Suppressor macrophage treated with lipopolysaccharide for 1 hour (primary cell): ENCODE measurements at places on chromosomes 6 and 20.

DNA sequence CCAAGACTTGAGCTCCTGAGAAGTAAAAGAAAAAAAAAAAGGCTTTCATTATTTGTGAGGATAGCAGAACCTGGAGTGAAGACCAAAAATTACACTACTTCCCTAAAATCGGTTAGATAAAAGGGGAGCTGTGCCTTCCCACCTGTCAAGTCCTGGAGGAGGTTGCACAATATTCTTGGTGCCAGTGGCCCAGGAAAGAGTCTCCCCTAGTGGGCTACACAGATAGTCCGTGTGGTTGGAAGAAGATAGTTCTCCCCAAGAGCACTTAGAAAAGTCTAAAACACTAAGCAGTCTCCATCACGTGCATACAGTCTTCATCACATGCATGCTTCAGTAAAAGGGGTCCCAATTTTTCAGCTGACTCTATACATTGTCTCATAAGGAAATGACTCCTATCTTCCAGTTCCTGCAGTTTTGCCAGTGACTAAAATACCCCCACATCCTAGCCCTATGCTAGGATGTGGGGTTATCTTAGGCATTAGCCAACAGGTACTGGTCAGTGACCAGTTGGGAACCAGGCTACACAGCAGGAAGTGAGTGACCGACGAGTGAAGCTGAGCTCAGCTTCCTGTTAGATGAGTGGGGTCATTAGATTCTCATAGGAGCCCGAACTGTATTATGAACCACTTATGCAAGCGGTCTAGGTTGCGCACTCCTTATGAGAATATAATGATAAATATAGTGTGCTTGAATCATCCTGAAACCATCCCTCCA, 199.5 kb upstream of the FAM83B start:
- no peak for DNase-seq

- no peak for DNase-seq
These were observed 20.1 kb downstream of the SAMD5 start for GRCh38 chr6:147528511-147529145.

- no peak for DNase-seq
These were observed 242.8 kb upstream of the TCF21 start for GRCh38 chr6:133645966-133646740.

DNA sequence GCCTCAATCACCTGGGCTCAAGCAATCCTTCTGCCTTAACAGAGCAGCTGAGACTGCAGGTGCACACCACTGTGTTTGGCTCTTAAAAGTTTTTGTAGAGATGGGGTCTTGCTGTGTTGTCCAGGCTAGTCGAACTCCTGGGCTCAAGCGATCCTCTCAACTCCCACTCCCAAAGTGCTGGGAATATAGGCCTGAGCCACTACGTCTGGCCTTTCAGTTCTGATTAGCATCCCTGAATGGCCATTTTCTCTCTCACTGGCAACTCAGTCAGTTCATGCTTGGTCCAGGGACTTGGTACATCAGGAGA, 28.5 kb downstream of the DNMT3B start:
- no peak for DNase-seq

DNA sequence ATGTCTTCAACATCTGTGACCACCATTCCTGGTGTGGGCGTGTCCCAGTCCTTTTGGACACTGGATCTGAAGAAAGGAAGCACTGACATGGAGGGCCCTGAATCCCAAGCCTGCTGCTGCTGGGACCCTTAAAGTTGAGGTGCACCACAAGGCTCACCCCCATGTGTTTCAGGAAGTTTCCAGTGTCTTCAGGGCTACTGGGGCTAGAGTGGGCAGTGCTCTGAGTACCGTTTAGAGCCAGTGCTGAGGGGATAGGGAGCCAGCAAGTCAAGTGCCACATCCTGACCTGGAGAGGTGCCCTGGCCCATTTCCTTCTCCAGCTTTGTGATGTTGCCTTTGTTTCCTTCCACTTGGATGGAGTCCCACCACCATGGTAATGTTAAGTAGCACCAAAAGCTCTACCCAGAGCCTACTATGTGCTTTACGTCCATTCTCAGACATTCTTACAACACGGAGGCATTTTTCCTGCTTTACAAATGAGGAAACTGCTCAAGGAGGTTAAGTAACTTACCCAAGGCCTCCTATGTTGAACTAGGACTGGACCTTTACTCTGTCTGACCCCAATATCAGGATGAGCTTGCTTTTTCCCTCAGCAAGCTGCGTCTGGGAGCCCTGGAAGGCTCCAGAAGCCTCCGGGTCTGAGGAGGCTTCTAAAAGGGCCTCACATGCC, 552 bp upstream of the DEF6 start:
- no peak for DNase-seq

GRCh38 chr20:63057171-63058117, 50.7 kb upstream of the BHLHE23 start:
- DNase-seq: no peak

DNA sequence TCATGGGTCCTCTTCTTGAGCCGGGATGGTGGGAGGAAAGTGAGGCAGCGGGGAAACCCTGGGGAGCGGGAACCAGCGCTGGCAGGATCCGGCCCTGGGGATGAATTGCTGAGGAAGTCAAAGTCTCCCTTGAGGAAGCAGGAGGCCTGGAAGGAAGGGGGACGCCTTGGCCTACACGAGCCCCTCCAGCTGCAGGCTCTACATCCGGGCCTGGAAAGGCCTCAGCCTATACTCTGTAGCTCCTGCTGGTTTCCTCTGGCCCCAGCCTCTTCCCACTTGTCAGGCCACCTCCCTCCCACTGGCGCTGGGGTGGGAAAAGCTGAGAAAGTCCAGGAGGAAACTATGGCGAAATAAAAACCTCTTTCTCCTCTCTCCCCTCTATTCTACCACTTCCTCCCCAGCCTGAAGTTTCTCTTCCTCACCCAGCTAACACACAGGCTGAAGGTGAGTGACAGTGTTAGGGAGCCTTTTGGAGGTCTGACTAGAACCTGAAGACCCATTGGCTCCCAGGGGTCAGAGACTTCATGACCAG, 14.9 kb downstream of the TREML2 start:
- peak; percentile 76 for DNase-seq

DNA sequence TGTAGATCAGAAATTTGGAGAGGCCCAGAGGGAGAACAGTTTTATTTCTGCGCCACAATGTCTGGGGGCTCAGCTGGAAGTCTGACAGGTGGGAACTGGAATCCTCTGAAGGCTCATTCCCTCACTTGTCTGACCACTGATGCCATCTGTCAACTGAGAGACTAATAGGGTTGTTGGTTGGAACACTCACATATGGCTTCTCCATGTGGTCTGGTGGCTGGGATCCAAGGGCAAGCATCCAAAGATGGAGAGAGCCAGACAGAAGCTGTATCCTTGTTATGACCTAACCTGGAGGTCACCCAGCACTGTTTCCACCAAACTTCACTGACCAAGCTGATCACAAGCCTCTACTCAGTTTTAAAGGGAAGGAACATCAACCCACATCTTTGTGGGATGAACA, 117.9 kb upstream of the AKAP12 start:
- no peak for DNase-seq

- no peak for DNase-seq
These were observed 715.2 kb upstream of the MANEA start for GRCh38 chr6:94862112-94862511.

DNA sequence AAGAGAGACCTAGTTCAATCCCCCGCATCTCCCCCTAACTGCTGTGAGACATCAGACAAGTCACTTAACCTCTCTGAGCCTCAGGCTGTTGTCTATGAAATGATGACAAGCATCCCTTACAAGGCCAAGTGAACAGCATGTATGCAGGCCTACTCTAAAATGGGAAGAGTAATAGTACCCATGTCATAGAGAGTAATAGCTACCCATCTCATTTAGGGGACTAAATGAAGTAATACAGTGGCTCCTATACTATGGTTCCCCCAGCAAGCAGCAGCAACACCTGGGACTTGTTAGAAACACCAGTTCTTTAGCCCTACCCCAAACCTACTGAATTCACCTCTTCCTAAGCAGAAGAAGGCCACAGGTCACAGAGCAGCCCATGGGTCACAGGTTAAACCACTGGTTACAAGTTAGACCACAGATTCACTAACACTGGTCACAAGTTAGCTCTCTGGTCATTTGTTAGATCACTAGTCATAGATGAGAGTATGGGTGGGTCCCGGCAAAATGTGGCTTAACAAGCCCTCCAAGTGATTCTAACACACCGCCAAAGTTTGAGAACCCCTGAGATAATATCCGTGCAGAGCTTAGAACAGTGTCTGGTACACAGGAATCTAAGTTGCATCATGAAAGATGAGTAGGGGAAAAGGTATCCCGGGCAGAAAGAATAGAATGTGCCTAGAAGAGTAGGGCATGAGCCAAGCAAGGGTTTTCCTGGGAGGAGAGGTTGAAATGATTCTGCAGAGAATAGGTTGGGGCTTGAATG, 1.4 kb downstream of the DEFB124 start:
- no peak for DNase-seq

DNA sequence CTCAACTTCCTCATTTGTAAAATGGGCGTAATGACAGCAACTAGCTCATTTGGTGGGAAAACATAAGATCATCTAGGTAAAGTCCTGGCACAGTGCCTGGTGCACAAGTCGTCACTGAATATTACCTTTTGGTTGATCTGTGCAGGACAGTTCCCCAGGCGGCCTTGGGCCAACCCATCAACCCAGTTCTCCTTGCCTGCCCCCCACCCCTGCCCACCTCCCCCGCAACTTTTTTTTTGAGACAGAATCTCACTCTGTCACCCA, 99.2 kb downstream of the JPH2 start:
- no peak for DNase-seq

DNA sequence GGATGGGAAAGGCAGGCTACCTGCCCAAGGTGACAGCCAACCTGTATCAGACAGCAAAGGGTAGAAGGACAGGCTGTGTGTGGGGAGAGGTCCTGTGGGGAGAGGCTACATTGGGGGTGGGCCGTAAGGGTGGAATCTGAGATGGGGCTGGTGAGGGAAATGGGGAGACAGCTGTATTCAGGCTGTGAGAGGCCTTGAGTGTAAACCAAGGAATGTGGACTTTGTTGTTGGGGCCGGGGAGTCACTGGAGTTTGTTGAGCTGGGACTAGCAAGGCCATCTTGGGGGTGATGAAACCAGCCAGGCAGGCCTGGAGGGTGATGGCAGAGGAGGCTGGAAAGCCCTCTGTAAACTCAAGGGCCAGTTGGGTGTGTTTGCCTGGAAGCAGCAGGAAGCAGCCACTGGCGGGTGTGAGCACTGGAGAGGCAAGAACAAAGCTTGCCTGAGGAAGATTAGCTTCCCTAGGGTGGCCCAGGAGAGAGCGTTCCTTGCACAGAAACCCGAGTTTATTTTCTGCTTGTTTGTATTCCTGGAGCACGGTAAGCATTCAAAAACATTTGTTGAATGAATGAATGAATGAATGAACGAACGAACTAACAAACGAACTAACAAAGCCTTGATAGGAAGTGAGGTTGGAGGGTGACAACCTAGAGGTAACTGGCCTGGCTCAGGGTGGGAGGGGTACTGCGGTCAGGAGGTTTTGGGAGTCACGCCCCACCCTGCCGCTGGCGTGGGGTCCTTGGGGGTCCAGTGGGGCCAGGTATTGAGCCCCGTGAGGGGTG, 18.9 kb downstream of the TTBK1 start:
- DNase-seq: no peak

DNA sequence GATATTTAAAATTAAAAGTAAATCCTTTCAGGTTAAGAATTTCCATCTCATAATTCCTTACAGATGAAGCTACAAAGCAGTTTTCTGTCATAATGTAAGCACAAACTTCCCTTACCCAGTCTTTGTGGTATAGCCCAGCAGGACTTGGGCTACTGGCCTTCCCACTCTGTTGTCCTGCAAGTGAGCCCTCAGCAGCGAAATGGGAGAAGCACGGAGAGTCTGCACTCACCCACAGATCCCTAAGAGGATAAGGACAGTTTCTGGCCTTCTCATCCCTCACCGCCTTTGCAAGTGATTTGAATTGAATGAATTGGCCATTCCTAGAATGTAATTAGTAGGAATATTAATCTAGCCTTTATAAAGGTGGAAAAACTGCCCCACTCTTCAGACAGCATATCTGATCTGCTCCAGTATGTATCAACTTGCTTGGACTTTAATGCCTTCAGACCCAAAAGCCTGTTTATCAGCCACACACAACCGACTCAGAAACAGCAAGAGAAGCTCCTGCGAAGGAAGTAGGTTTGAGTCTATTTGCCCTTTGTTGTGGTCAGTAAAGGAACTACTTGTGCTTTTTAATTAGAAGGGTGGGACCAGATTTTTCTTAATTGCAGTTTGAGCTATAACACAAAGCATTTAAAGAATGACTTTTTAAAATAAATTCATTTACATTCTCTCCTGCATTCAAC, 29.9 kb upstream of the PRDM1 start:
- DNase-seq: no peak

DNA sequence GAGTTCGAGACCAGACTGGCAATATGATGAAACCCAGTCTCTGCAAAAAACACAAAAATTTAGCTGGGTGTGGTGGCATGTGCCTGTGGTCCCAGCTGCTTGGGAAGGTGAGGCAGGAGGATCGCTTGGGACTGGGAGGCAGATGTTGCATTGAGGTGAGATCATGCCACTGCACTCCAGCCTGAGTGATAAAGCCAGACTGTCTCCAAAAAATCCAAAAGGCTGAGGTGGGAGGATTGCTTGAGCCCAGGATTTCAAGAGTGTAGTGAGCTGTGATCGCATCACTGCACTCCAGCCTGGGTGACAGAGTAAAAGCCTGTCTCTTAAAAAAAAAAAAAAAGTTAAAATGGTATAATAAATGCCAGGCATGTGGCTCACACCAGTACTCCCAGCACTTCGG, 1.3 kb upstream of the PTCRA start:
- no peak for DNase-seq

DNA sequence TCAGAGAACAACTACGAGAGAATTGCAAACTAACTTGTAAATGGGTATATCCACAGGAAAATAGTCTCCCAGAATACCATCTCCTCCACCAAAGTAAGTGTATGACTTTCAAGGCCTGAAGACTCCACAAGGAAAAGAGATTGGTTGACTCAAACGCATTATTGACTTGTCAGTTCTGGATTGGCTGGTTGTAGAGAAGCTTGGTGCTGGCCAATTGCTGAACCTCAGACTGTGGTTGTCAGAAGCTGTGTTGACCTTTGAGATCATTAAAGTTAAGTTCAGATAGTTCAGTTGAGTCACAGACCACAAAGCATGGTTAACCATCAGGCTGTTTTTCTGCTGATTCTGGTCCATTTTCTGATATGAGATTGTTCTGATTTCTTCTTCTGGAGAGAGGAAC, 388.3 kb downstream of the BMP2 start:
- no peak for DNase-seq

- no peak for DNase-seq
These were observed 232.5 kb upstream of the ASCC3 start for GRCh38 chr6:101113468-101114260.

DNA sequence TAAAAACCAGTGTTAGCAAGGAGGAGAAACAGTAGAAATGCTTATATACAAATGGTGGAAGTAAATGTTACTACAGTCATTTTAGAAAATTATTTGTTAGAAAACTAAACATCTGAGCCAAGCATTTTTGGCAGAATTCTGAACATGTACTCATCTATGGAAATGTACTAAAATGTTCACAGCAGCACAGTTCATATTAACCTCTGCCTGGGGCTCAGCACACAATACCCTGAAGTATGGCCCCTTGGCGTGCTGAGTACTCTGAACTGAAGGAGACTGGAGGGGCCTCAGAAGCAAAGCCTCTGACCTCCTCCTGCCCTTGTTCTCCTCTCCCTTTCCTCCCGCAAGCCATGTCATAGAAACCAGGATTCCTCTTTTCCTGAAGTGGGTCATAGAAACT, 66.2 kb upstream of the RALGAPA2 start:
- no peak for DNase-seq
